ENCODE measurements at places on chromosomes 2 and 18. TPM values are rescaled to one million over a fixed set of nuclear protein-coding genes. Genes with fewer than 3 reads are reported as not detected.

DNA sequence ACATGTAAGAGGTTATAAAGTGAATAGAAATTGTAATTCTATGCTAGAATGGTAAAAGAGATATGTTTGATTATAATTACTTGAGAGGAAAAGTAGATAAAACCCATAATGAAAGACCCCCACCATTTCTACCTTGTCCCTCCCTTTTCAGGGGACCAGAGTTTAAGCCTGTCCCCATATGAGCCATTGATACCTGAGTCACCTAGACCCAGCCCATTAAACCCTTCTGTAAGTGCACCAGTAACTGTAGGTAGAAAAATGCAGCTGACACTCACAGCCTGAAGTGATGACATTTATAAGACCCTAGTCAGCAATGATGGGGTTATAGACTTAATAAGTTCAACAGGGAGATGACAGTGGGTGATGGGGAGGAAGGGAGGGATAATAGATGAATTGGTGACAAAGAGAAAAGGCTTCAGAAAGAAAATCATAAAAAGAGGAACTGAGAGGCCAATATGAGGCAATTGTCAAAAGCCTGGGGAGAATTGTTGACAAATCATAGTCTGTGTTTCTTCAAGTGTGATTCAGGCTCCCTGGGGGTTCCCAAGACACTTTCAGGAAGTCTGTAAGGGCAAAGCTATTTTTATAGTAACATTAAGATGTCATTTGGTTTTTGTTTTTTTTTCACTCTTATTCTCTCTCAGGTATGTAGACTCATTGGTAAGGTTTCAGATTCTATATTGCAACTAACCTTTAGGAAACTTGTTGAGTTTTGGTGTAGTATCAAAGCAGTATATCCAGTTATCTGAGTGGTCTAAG lies 544.2 kb downstream of the SATB2 start:
- no peak for DNase-seq

DNA sequence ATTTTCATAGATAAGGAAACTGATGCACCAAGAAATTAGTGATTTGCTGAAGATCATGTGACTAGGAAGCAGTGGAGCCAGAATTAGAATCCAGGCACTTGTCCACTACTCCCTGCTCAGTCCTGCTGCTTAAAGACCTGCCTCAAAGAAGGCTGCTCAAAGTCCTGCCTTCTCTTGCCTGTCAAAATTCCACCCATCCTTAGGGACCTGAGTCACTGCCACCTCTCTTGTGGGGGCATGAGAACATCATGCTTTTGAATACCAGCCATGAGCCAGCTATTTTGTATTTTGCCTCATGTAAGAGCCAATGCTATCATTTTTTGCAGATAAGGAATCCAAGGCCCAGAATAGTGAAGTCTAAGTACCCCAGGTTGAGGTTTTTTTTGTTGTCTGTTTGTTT lies 47.1 kb downstream of the DDX1 start:
- no peak for DNase-seq

- DNase-seq, result no peak
Observed at GRCh38 chr2:121505986-121506586, 24.6 kb upstream of the RNU4ATAC start.

DNA sequence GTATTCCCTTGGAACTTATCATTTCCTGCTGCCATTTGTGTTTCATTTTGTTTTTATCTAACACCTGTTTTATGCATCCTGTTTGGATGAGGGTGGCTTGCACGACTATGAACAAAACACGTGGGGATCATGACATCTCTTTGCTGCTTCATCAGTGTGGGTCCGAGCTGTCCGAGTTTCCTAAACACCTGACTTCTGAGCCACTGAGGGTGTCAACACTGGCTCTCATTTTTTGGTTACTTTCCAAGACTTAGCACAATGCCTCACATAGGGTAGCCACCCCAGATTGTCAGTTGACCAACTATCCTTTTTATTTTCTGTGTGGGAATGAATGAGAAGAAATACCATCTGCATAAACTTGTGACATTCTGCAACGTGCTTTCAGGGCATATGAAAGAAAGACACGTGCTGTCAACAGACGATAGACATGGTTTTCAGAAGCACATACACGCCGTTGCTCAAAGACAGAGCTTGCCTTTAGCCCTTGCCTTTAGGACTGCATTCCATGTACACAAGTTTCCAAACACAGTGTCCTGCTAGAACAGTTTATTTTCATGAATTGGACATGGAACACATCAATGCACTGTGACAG lies 166.7 kb downstream of the MYT1L start:
- DNase-seq, result no peak

- no peak for DNase-seq
Observed at GRCh38 chr2:134201533-134201932, 52.3 kb upstream of the MGAT5 start.

Gene HAAO
- 0.24 TPM for total RNA-seq

Gene LYPD1
- not detected for total RNA-seq

Gene OR6B2
- total RNA-seq, result not detected

Measured in activated T-cell treated with anti-CD3 and anti-CD28 coated beads, Interleukin-2, amount 50 U/mL, for 4 hours (primary cell).